ENCODE measurements at places on chromosomes 3 and 15.

DNA sequence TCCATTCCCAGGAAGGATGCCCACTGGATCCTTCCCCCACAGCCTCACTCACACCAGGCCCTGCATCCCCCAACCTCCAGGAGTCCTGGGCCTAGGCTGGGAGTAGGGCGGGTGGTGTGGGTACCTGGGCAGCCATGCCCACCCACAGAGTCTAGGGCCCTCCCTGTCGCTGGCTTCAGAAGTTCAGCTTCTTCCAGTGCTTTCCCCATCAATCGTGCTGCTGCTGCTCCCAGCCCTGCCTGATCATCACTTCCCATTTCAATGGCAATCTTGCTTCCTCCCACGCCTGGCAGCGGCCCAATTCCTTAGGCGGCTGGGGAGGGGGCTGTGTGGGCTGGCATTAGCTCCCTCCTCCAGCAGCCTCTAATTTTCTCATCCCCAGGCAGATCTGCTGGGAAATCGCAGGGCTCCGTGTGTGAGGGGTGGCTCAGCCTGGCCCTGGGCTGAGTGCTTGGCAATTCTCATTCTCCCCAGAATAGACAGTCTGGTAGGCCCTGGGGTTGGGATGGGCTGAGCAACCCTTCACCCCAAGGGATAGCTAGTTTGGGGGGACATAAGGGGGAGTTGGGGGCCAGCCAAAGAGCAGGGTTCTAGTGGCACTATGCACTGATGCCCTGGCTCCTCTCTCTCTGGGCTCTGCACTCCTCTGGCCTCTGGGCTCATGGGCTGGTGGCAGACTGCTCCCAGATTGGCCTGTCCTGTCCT is 66.4 kb downstream of the SCN5A start:
- no peaks in the 10 kb centered on the region for H3K36me3 ChIP-seq
- no peak overlapping the region for H3K4me3 ChIP-seq
- H3K4me1 ChIP-seq: no peaks in the 10 kb centered on the region
- H3K27ac ChIP-seq: no peak overlapping the region
- no peak for DNase-seq
- H3K27me3 ChIP-seq: no peaks in the 10 kb centered on the region

DNA sequence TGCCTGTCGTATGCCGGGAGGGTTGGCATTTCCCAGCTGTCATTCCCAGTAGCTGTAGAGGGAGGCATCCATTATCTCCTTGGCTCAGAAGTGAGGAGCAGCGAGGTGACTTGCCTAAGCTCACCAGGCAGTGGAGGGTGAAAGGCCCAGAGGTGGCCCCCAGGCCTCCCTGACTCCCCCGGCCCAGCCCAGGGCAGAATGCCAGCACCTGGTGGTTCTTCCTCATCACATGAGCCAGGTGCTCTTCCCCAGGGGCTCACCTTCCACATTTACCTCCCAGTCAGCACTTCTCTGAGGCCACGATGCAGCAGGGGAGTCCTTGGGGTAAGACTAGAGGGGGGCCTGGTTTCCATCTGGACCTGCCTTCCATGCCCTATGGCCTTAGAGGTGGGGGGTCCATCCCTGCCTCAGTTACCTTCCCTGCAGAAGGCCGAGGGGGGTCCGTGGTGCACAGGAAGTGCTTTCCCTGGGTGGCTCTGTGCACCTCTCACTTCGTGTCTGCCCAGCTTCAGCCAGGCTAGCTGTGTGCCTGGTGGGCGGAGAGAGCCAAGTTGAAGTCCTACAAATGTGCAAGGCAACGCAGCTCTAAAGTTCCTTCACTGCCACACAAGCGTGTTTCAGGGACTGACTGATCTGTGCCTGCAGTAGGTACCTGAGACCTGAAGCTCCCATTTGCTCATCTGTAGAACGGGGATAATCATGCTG is 70.3 kb upstream of the PLXNA1 start:
- no peaks in the 10 kb centered on the region for H3K27me3 ChIP-seq
- H3K4me1 ChIP-seq: peaks cover 31% of the 10 kb centered on the region
- no peaks in the 10 kb centered on the region for H3K36me3 ChIP-seq
- no peak for DNase-seq
- no peak overlapping the region for H3K4me3 ChIP-seq

DNA sequence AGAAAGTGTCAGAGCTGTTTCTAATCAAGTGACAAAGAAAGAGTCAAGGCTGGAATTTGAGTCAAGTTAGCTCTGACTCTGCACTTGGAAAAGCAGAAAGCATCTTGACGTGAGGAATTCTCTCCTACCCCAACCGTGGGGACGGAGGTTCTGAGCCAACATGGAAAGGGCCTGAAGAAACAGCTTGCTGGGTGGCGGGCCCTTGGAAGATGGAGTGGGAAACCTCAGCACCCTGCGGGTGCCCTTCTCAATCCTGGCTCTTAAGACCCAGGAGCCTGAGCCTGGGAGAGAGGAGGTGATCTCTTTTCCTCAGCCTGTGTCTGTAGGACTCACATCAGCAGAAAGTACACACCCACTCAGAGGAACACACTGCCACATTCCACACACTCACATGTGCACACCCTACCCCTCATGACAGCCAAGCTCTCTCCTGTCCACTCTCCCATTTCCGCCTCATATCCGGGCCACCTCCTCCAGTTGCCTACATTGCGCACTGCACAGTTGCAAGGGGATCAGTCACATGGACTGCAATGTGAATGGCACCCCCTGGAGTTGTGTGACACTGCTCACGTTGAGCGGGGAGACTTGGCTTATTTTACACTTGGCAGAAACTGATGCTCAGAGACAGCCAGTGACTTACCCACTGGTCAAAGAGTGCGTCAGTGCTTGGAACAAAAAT is 101.5 kb upstream of the SLC6A6 start:
- no peak overlapping the region for H3K4me3 ChIP-seq
- peaks cover 3% of the 10 kb centered on the region for H3K4me1 ChIP-seq
- H3K36me3 ChIP-seq: no peaks in the 10 kb centered on the region
- peaks cover 44% of the 10 kb centered on the region for H3K27me3 ChIP-seq

GRCh38 chr3:48709051-48709461 is 8.0 kb downstream of the IP6K2 start:
- H3K27ac ChIP-seq: peak overlapping the region; percentile 44
- no peaks in the 10 kb centered on the region for H3K27me3 ChIP-seq
- peaks cover 10% of the 10 kb centered on the region for H3K4me1 ChIP-seq
- no peak overlapping the region for H3K4me3 ChIP-seq
- H3K36me3 ChIP-seq: peaks cover 35% of the 10 kb centered on the region

DNA sequence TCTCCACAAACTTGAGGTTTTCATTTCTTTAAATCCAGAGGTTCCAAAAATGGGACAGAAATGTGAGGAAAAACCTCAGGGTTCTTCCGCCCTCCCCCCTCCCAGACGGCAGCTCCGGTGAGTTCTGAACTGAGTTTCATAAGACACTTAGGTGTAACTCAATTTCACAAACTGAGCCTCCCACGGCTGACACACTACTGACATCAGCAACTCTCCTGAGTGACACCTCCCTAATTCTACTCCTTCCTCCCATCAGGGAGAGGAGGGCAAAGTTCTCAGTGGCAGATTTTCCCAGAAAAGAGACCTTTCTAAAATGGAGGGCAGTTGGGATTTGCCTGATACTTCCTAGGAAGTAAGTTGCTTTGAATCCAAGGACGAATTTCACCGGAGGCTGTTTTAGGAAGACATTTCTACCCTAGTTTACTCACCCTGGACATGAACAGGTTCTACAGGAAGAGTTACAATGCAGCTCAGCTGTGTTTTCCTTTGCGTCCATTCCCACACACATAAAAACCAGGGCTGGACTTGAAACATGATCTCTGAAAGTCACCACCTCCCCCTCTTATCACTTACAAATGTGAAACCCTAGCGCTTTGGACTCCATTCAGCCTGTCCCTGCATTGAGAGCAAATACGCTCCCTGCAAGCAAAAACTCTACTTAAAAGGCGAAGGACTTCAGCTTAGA is 78.1 kb upstream of the LMOD3 start:
- DNase-seq: peak; percentile 59
- peak overlapping the region; percentile 25 for H3K4me3 ChIP-seq
- no peaks in the 10 kb centered on the region for H3K36me3 ChIP-seq
- H3K27me3 ChIP-seq: no peaks in the 10 kb centered on the region
- no peak overlapping the region for H3K27ac ChIP-seq

DNA sequence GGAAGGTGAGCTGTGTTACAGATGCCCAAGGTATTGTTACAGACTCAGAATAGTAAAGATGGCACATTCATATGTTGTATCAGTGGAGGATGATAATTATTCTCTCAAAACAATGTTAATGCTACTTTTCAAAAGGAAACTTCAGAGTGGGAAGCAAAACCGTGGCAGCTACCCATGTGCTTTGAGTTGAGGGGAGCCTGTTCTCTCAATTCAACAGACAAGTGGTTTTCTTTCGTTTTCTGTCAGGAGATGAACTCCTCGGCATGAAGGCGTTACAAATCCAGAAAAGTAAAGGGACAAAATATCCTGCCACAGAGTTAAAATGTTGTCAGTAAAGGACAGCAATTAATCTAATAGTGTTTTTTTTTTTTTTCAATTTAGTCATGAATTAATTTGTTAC is 629.4 kb upstream of the GBE1 start:
- H3K27ac ChIP-seq: no peak overlapping the region
- H3K36me3 ChIP-seq: no peaks in the 10 kb centered on the region
- no peak for DNase-seq
- H3K4me3 ChIP-seq: no peak overlapping the region

Measured in astrocyte (in vitro differentiated cells and primary cell).